ENCODE measurements at places on chromosomes 7 and 10.

GRCh38 chr10:58219875-58220274 is 47.8 kb downstream of the IPMK start:
- DNase-seq, result no peak

DNA sequence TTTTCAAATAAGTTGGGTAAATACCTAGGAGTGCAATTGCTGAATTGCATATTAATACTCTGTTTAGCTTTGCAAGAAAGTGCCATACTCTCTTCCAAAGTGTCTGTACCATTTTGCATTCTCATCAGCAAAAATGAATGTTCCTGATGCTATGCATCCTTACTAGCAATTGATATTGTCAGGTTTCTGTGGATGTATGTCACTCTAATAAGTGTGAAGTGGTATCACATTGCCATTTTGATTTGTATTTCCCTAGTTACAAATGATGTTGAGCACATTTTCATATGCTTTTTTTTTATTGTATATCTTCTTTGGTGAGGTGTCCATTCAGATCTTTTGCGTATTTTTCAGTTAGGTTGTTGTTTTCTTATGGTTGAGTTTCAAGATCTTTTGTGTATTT is 230.4 kb upstream of the MAGI2 start:
- no peak for DNase-seq

GRCh38 chr7:116981939-116982338 is 28.6 kb downstream of the ST7 start:
- DNase-seq, result no peak

GRCh38 chr10:91017198-91017597 is 96.3 kb upstream of the ANKRD1 start:
- no peak for DNase-seq

DNA sequence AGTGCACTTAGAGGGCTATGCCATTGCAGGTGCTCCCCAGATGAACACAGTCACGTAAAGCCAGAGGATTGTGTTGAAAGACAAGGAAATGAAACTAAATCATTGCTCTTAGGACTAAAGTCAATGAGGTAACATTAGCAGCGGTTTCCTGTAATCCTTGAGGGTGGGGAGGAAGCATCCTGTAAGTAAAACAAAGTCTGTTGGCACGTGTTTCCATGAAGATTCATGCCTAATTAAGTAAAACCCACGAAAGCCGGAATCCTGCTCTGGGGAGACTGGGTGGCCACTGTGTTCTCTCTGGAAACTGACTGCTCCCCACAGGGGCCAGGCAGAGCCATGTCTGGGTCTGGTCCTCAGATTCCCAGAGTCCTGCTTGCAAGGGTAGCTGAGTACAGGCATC is 18.3 kb downstream of the STEAP1B start:
- no peak for DNase-seq

DNA sequence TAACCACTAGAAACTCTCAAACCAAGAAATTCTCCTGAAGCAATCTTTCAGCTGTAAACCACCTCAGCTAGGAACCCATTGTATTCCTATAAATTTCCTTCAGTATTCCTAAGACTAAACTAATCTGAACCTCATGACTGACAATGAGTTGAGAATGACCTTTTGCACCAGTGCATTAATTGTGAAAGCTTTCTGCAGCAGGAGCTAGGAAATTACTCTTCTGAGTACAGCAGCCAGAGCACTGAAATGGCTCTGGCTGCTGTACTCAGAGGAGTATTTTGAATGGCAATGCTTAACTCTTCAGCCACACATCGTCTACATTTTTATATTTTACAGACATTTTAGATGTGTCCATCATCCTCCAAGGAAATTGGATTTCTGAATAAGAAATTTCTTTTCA is 109.7 kb downstream of the PCDH15 start:
- DNase-seq, result no peak

DNA sequence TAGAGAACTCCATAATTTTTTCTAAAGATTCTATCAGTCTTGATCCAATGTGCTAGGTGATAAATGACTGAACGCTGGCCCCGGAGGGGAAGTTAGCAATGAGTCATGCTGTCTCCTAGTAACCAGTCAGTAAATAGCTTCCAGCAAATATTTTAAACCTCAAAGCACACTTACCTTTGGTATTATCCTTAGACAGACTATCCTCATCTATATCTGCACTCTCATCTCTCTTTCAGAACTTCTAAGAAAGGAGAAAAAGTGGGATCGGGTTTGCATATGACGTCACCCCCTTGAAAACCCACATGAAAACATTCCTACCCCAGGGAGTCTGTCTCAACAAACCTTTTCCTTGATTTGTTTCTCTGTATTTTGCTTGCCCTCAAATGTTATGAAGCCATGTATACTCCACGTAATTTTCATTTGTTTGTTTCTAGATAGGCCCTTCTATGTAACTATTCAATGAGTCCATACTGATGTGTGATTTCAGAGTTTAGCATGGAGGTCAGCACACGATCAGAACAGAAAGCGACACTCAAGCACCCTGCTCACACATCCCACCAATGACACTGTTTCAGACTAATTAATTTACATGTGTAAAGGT is 174.9 kb upstream of the NRP1 start:
- DNase-seq, result no peak

DNA sequence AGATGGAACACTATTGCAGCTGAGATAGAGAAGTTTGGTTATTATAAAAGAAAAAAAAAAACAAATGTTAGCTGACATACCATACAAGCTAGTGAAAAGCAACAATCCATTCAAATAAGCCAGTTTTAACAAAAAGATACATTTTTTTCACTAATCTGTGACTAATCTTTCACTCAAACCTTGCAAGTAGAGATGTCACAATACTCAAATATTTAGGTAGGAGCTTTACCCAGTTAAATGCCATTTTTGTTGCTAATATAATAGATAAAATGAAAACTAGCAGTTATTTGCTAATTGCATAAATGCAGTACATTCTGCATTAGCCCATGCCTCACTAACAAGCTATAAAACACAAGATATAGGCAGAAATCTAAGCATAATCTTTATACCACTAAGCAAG is 123.6 kb downstream of the BTAF1 start:
- no peak for DNase-seq

DNA sequence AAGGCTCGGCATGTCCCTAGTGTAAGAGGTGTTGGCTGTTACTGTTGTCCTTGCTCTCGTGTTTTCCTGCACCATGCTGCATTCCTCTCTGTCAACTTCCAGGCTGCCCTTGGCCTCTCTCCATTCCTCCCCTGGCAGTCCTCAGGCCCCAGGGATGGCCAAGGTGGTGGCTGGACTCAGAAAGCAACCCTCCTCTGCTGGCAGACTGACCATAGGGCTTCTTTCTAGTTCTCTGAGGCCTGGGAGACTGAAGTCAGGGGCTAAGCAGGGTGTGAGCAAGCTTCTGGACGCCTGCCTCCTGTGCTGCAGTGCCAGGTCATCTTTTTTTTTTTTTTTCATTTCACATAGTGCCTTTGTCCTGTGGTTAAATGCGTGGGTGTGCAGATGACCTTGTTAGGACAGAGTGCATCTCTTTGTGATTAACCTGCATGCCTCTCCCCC is 72.0 kb downstream of the GOLGA7B start:
- no peak for DNase-seq
